Stimulated activated CD4-positive, alpha-beta T cell treated with anti-CD3 and anti-CD28 coated beads, Interleukin-15, amount 100 ng/mL, for 1 hour (primary cell): ENCODE measurements at places on chromosomes 11 and 22.

- no peak for DNase-seq
These were observed 4.2 kb downstream of the USP35 start for GRCh38 chr11:78192911-78193351.

DNA sequence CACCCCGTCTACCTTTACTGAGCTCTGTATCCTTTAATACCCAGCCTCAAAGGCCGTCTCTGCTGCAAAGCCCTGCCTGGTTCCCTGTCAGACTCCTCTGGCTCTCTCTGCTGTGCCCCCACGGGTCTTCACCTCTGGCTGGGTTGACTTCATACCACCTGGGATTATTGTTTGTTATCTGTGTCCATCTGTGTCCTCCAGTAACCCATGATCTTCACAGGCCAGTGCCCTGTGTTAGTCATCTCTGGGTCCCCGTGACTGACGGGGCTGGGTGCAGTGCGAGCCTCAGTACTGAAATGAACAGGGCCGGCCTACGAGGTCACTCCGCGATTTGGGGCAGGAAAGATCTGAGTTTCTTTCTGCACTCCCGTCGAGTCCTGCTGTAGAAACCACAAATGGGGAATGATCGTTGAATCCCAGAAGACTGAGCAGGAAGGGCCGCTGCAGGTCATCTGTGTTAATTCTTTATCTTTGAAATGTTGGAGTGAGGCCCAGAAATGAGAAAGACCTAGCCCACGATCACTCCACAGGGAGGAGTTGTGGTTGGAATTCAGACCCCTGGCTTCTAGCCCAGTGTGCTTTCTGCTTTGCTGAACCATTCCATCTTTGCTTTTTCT is 12.3 kb upstream of the TUB start:
- no peak for DNase-seq

- no peak for DNase-seq
These were observed 43.9 kb upstream of the LMO2 start for GRCh38 chr11:33935461-33936456.

DNA sequence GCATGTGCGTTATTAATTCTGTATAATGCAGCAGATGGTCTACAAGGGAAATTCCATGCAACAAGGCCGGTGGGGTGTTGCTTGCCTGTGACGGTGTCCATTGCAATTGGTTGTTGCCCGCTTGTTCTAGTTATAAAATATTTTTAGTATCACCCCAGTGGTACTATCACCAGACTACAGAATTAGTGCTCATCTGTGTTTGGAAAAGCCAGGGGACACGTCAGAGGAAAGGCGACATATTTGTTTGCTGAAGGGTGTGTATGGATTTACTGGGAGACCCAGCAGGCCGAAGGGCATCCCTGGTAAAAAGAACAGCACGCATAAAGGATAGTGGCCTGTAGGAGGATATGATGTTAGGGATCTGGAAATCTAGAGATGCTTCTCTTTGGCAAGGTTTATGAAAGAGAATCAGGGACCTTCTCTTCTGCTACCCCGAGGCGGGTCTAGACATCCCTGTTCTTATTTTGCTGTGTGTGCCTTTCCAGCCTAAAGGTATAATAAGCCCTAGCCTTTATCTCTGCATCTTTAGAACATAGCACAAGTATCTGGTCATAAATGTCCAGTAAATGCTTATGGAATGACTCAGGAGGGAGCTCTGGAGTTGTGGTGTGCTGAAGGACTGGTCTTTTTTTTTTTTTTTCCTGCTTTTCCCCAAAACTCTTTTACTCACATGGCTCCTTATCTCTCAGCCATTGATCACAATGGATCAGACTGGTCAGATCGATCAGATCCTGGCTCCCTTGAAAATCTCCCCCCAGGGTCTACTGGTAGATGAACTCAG is 90.9 kb downstream of the LDLRAD3 start:
- DNase-seq: no peak

- DNase-seq: no peak
These were observed 22.0 kb downstream of the TBRG1 start for GRCh38 chr11:124644426-124645280.

DNA sequence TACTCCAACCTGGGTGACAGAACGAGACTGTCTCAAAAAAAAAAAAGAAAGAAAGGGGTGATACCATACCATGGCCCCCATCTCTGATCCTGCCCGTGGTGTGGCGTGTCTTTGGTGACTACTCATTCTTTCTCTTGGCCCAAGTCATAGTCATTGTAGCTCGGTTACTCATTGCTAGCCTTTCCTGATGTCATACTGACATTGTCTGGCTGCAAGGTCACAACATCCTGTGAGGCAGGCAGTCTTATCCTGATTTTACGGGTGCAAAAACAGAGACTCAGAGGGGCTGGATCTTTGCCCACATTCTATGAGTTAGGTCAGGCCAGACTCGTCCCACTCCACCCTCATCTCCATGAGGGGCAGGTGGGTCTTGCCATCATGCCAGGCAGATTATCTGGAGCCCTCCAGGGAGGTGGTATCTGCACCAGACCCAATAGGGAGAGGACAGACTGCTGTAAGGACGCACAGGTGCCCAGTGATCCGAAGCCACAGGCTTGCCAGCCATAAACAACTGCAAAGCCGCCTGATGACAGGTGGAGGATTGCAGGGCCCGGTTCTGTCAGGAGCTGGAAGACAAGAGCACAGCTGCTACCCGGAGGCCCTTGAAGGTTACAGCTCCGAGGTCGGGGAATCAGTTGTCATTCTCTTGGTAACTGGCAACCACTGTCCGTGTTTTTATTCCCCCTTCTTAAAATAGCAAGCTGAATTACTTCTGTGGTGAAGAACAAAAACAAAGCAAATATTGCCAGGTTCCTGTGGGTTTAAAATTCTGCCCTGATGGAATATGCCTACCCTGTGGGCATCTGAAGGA is 13.8 kb downstream of the TOM1 start:
- DNase-seq: no peak

- DNase-seq: no peak
These were observed 2.4 kb upstream of the OR10V1 start for GRCh38 chr11:59716051-59716450.

DNA sequence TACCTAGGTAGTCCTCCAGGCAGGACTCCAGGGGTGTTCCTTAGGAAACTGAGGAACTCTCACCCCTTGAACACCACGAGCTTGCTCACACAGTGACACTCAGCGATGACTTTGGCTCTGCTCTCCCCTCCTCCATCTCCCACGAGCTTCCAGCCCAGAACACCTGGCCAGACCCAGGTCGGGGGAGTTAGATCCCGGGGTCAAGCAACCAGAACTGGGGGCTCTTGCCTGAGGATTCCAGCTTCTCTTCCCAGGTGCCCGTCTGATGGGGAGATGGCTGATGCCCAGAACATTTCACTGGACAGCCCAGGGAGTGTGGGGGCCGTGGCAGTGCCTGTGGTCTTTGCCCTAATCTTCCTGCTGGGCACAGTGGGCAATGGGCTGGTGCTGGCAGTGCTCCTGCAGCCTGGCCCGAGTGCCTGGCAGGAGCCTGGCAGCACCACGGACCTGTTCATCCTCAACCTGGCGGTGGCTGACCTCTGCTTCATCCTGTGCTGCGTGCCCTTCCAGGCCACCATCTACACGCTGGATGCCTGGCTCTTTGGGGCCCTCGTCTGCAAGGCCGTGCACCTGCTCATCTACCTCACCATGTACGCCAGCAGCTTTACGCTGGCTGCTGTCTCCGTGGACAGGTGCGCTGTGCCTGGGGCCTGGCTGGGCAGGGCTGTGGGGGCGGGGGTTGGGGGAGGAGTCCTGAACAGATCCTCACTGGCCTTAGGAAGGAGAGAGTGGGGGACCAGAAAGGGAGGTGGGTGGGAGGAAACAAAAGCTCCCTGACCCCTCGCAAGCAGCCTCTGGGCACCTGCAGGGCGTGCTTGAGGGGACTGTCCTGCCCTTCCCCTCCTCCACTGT is at the start of gene GALR3:
Gene GALR3, plus strand, starts transcription at position 249 of the 852 bp plus-strand sequence. Its CDS starts 25 bp downstream, at position 274.
- no peak for DNase-seq

- DNase-seq: no peak
These were observed 22.8 kb downstream of the OSBP2 start for GRCh38 chr22:30717331-30717921.

DNA sequence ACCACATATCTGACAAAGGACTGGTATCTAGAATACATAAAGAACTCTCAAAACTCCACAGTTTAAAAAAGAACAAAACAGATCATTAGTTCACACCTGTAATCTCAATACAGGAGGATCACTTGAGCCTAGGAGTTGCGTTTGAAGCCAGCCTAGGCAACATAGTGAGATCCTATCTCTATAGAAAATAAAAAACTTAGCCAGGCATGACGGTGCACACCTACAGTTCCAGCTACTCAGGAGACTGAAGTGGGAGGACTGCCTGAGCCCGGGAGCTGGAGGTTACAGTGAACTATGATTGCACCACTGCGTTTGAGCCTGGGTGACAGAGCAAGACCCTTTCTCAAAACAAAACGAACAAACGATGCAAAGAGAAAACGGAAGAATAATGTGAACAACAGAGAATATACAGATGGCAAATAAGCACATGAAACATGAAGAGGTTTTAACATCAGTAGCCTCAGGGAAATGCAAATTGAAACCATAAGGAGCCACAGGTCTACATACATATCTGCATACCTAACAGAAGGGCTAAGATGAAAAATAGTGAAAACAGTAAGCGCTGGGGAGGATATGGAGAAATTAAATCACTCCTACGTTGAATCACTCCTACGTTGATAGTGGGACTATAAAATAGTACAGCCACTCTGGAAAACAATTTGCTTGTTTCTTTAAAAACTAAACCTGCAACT is 70.7 kb downstream of the DGCR2 start:
- DNase-seq: no peak

DNA sequence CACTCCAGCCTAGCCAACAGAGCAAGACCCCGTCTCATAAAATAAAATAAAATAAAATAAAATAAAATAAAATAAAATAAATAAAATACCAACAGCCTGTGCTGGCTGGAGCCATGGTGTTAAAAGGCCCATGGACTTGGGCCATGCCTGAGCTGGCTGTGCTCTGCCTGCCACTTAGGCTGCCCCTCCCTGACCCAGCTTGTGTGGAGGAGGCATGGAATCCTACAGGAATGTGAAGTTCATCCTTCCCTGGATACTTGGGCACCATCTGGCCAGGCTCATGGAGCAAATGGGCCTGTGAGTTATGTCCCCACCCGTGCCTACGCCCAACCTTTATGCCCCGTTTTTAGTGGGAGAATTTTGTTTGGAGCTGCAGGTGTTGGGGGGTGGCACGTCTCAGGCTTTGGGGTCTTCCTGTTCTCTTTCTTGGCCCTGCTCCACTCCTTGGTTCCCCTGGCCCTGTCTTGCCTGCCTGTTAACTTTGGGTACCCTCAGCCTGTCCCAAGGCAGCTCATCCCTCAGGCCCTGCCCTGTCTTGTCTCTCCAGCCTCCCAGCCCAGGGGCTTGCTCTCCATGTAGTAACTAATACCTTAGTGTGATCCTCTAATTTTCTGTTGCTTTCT is 51.3 kb downstream of the BCR start:
- DNase-seq: no peak

DNA sequence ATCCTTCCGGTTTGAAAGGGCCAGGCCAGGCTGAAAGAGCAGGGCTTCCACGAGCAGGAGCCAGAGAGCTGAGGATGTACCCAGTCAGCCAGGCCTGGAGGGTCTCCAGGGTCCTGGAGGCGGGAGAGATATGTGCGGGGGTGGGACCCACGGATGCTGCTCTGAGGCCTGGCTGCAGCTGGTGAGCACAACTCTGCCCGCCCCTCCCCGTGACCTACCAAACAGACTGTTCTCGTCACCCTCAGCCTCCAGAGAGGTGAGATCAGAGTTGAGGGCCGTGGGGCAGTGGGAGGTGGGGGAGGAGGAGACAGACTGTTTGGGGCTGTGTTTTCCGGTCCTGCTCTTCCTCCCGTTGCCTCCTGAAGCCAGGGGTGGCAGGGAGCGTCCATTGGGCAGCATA is 42.2 kb downstream of the TRIOBP start:
- no peak for DNase-seq

DNA sequence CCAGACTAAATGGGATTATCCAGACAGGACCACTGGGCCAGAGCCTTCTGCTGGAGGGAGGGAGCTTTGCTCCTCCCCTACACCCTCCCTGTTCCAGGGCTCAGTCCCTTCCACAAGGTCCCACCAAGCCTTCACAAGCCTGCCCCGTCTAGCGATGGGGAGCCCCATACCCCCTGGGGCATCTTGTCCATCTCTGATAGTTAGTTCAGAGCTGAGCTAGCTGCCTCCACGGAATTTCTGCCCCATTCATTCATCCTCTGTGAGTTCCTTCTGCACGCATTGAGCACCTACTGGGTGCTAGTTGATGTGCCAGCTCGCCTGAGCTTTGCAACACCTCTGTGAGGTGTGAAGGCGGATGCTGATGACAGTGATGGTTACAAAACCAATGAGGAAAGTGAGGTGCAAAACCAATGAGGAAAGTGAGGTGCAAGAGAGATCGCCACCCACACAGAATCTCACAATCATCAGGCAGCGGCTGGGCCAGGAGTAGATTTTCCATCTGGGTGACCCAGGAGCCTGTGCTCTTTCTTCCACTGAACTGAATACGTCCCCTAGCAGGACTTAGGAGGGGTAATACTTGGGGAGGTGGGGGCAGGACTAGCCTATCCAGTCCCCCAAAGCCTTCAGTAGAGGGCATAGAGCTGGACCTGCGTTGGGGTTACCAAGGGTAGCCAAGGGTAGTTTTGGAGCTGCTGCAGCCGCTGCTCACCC is 21.5 kb upstream of the CBX7 start:
- DNase-seq: no peak

DNA sequence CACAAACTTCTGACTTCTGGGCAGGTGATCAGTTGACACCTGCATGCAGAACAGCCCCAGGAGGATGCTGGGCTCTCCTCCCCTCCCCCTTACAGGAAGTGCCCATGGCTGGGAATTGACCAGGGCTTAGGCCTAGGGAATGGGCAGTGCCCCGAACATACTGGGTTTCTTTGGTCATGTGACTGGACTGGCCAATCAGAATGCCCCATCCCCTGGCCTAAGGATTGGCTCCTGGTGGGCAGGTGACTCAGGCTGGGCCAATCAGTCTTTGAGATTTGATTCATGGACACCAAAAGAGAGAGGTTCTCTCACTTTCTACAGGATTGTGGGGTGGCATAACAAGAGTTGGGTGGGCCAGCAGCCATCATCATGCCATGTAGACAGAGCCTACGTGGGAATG is 37.1 kb downstream of the MCM5 start:
- DNase-seq: no peak

GRCh38 chr11:77287615-77288273 is 13.7 kb downstream of the GDPD4 start:
- no peak for DNase-seq

- DNase-seq: no peak
These were observed 50.9 kb upstream of the NFRKB start for GRCh38 chr11:129946256-129946655.

DNA sequence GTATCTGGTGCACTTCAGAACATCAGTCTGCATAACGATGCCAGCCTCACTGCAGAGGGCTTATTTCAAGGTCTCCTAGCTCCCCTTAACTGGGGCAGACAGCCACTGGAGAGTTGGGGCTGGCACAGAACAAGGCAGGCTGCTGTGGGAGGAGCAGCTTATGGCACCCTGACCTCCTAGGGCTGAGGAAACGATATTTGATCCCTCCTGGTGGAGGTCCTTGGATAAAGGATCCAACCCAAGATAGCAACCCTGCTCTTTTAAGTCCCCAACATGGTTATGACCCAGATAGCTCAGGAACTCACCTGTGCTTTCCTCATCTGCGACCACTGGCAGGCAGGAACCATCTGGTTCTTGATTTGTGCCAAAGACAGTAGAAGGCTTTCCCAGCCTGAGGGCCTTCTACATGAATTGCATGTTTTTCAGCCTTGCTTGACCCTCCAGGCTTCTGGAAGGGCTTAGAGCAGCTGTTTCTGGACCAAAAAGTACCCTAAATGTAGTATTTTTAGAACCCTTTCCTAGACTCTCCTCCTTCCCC is 2.8 kb downstream of the TMEM109 start:
- no peak for DNase-seq

- no peak for DNase-seq
These were observed at the start of gene ANO5 for GRCh38 chr11:22192642-22193347. Gene ANO5, plus strand, starts transcription at chr11:22193085. Its CDS starts 408 bp downstream, at chr11:22193493.
